ENCODE measurements at places on chromosomes 2 and 18. TPM values are rescaled to one million over a fixed set of nuclear protein-coding genes. Genes with fewer than 3 reads are reported as not detected.

Gene PIEZO2
- not detected for total RNA-seq

Gene DAW1
- total RNA-seq = not detected

Gene WBP1
- 28.7 TPM for total RNA-seq

Gene ZBTB14
- total RNA-seq = 20.1 TPM

Gene FOXD4L1
- total RNA-seq = 0.21 TPM
